ENCODE measurements at places on chromosomes 4 and X.

- no peak for DNase-seq
These were observed 1034.2 kb upstream of the PCDH10 start for GRCh38 chr4:132114885-132115284.

DNA sequence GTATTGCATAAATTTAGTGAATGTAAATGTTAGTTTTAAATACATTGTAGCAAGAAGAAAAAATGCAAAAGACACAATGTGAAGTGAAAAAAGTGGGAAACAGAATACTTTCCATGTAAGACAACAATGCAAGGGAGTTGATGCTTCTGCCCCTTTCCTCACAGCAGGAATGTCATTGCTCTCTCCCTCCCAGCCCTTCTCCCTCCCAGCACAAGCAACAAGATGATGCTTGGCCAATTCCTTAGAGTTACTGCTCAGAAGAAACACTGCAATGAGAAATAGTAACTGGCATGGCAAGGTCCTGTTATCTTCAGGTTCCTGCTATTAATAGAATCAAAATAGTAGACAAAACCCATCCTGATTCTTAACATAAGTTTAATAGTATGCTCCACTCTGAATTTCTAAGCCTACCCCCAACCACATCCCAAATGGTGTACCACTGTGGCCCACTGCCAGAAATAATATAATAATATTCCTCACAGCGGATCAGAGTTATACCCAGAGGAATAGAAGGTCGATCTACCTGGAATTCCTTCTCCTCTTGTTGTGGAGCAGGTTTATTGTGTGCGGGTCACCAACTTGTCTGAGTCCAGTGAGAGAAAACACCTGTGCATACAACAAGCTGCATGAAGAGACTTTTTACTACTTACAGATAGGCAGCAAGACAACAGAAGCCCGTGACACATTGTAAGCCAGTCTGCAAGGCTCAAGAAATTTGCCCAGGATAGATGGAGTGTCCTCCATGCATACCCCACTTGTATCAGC is 69.8 kb upstream of the SLC7A11 start:
- DNase-seq = no peak

DNA sequence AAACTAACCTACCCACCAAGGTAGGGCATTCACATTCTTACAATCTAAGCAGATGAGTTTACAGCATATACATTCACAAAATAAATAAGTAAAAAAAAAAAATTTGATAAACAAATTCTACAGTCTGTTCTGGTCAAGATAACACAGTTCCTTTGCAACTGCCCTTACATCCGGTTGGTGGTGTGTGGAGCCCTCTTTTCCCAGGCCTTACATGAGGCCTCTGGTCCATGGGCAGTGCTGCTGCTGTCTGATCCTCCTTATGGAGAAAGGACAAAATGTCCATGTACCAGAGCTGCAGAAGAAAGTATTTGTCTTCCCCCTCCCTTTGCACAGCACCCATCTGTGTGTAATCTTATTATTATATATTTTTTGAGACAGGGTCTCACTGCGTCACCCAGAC is 2.2 kb upstream of the SEPTIN11 start:
- DNase-seq = no peak

DNA sequence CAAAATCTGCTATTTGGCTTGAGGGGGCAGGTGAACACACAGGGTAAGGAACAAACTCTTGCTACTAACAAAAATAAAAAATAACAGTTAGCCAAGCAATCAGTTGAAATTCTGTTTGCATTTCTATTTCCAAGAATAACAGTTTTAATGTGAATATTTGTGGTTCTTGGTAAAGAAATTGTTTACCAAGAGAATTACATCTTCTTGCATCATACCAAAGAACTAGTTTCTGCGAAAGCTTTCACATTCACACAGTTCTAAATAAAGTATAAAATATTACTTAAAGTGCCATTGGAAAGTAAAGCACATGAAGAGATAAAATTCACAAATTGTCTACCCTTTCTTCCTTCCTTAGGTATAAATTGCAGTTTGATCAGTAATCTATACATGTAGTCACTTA is 54.4 kb downstream of the KLHL4 start:
- no peak for DNase-seq

GRCh38 chr4:22637306-22637705 is 55.4 kb upstream of the GBA3 start:
- no peak for DNase-seq

DNA sequence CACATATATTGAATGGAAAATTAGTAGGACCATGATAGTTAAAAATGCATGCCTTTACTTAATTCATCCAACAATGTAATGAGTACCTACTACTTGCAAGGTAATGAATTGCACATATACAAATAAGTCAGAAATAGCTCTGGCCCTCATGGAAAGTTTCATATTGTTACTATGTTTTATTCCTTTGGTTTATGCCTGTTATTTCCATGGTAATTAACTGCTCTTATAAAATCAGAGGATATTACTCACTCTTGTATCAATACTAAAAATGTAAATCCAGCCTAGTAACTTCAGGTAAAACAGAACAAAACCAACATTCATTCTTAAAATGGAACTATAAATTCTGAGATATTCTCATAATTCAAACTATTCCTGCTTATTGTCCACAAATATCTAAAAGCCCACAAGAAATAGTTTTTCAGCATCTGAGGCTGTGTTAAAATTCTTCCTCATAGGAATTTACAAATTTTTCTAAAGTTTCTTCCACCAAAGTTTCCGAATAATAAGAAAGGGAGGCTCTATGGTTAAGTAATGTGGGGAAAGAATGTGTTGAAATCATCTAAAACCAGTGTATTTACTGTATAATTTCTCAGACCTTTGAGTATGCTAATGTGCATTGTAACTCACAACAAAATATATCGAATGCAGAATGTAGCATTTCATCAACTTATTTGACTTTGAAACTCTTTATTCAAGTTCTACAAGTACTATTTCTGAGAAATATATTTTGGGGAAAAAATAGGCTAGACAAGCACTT is 444.2 kb downstream of the PDGFC start:
- DNase-seq = no peak

GRCh38 chrX:1205681-1206611 is 6.5 kb downstream of the CRLF2 start:
- DNase-seq = peak; percentile 71

DNA sequence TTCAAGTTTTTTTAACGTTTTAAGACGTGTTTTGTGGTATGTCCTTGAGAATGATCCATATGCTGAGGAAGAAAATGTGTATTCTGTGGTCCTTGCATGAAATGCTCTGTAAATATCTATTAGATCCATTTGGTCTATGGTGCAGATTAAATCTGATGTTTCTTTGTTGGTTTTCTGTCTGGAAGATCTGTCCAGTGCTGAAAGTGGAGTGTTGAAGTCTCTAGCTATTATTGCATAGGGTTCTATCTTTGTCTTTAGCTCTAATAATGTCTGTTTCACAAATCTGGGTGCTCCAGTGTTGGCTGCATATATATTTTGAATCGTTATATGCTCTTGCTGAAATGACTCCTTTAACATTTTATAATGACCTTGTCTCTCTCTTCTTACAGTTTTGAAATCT is 122.5 kb downstream of the RPA4 start:
- no peak for DNase-seq

GRCh38 chr4:162770761-162771490 is 395.8 kb downstream of the NAF1 start:
- DNase-seq = no peak

DNA sequence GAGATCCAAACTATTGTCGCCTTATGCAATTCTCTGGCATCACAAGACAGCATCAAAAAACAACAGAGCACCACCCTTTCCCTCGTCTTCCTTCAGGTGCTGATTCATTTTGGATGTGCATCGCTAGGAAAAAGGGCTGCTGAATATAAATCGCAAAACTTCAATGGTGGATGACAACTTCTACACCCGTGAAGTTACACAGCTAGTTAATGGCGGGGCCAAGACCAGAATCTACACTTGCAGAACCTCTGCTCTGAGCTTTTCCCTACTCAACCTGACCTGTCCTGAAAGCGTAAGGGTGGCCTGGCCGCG is 674 bp downstream of the GNPDA2 start:
- DNase-seq = no peak

DNA sequence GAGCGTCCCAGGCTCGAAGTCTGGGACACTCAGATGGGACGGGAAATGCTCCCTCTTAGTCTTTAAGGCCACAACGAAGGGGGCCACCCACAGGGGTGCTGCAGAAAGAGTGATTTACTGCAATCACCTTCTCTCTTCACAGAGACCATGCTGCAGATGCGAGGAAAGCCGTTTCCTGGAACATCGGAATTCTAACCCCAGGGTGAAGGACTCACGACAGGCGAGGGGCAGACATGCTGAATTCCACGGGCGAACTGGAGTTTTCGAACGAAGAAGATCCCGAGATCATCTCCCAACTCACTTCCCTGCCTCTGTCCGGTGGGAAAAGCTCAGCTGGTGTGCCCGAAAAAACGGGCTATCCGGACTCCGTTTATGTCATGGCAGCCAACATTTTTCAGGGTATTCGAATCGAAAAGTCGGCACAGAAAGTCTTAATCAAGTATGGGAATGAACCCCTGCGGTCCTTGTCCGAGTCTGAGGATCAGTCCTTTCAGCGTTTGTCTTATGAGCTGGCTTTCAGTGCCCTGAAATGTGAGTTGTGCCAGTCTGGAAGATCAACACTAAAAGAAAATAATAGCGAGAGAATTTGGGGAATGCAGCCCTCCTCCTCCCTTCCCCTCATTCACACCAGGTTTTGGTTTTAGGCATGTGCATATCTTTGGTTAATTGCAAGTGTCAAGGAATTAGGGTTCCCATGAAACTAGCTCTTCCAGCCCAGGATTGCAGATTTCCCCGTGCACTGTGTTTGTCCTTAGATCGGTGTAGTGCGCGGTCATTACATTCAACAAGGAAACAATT is 905 bp downstream of the NSUN7 start:
- DNase-seq = no peak

DNA sequence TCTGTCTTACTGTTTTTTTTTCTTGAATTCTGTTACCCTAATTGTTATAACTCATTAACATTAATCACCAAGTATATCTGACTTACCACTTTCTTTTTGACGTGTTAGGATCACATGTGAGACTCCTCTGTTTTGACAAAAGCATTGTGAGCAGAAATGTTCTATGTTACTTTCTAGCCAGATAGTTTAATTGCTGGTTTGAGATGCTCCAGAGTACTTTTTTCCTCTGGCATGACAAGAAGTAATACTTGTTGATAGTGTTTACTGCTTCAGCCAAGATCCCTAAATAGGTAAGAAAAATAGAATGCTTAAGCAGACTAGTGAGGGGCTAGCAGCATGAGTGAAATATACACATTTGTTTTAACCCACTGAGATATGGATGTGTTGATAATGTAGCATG is 303.9 kb upstream of the PABPC4L start:
- DNase-seq = no peak

- DNase-seq = no peak
These were observed 317.6 kb upstream of the CNKSR2 start for GRCh38 chrX:21056622-21057021.

- no peak for DNase-seq
These were observed 108.8 kb upstream of the CENPE start for GRCh38 chr4:103306870-103307375.

DNA sequence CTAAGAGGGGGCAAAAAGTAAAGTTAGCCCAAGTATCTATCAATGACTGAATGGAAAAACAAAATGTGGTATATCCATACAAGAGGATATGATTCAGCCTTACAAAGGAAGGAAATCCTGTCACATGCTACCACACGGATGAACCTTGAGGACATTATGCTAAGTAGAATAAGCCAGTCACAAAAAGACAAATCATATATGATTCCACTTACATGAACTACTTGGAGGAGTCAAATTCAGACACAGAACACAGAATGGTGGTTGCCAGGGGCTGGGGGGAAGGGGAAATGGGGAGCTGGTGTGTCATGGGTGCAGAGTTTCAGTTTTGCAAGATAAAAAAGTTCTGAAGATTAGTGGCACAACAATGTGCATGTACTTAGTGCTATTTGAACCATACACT is 101.8 kb downstream of the SH3KBP1 start:
- no peak for DNase-seq

- DNase-seq = no peak
These were observed 72.5 kb upstream of the KCNIP4 start for GRCh38 chr4:22021106-22021505.

GRCh38 chrX:141924293-141924692 is 20.6 kb downstream of the MAGEC1 start:
- no peak for DNase-seq

DNA sequence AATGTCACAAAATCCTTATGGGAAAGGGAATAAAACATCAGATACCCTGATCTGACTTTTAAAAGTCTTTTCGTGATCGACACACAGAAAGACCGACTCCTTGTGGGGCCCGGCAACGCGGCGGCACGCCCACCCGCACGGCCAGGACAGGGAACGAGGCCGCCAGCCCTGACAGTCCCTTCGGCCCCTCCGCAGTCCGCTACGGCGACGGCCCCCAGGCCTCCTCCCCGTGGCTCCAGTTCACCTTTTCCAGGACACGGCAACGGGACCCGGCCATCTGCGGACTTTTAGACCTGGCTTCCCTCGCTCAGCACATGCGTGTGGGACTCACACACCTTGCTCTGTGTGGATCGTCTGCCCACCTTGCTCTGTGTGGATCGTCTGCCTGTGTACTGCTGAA is 33.6 kb upstream of the GTPBP6 start:
- DNase-seq = no peak

DNA sequence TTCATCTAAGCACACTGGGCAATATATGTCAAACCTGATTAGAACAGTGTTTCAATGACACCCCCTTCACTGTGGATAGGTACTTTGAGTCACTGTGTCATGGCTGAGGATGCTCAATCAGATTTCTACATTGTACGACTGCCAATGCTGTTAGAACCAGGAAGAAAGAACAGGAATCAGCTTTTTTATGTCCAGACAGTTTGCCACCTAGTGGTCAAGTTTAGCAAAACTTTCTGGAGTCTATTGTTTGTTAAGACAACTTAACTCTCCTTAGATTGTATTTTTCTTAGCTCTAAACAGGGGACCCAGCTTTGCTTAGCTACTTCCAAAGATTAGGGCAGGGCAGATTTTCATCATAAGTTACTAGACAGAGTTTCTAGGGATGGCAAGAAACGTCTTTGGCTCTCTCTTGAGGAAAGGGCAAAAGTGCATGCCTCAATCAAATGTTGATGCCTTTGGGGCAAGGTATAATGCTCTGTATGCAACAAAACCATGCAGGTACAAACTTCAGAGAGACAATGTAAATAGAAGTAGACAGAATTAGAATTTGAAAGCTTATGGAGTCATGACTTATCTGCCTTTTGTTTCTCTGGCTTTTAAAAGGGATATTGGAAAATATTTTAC is 40.5 kb upstream of the BMP3 start:
- peak; percentile 62 for DNase-seq

DNA sequence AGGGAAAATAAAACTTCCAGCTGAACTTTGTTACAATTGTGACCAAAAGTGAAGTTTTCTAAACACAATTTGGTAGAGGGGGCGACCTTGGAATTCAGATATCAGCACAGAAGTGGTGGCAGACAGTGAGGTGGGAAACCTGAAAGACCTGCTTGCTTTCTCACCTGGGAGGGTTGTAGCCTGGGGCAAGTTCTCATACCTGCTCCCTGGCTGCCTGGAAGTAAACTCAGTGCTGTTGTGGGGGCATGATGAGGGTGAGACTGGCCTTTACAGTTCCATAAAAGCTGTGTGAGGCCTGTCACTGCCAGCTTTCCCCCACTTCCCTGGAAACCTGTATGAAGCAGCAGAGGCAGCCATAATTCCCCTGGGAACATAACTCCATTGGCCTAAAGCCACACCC is 1180.2 kb downstream of the FAM133A start:
- DNase-seq = no peak

GRCh38 chrX:9647431-9647830 is 118.2 kb downstream of the GPR143 start:
- DNase-seq = no peak

GRCh38 chrX:93594780-93595179 is 78.6 kb downstream of the NAP1L3 start:
- no peak for DNase-seq

- no peak for DNase-seq
These were observed 713.8 kb downstream of the RAB28 start for GRCh38 chr4:12770351-12770750.

Measured in CD4-positive, alpha-beta T cell treated with Interleukin-10 for 1 hour (primary cell).